Small intestine (tissue), 16 donors: ENCODE measurements at places on chromosomes 16 and 17.
A peak's percentile ranks its signal among the peaks of the same experiment; 100 is the strongest.

DNA sequence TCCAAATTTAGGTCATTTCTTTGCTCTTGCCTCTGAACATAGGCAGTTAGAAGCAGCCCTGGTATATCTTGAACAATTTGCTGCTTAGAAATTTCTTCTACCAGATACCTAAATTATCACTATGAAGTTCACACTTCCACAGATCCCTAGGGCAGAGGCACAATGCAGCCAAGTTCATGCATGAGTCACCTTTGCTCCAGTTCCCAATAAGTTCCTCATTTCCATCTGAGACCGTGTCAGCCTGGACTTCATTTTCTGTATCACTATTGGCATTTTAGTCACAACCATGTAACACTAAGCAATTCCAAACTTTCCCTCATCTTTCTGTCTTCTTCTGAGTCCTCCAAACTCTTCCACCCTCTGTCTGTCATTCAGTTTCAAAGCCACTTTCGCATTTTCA, 45.0 kb downstream of the KCNJ16 start:
- DNase-seq = peak; percentile 18

DNA sequence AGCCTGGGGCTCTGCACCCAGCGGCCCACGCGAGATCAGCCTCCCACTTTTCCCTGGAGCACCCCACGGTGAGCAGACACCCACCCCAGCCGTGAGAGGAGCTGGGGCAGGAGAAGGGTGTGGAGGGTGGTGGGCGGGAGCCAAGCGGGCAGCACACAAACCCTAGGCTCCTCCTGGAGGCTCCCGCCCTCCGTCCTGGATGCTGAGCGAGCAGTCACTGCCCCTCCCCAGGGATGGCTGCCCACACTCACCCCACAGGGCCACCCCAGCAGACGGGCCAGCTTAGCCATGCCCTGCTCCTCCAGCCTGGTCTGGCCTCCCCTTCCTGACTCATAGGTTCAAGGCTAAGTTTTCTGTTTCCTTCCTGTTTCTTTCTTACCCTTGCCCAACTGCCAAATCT, 15.7 kb upstream of the ABCC3 start:
- DNase-seq = no peak

GRCh38 chr17:82247182-82247823, 18.5 kb downstream of the SLC16A3 start:
- no peak for DNase-seq

DNA sequence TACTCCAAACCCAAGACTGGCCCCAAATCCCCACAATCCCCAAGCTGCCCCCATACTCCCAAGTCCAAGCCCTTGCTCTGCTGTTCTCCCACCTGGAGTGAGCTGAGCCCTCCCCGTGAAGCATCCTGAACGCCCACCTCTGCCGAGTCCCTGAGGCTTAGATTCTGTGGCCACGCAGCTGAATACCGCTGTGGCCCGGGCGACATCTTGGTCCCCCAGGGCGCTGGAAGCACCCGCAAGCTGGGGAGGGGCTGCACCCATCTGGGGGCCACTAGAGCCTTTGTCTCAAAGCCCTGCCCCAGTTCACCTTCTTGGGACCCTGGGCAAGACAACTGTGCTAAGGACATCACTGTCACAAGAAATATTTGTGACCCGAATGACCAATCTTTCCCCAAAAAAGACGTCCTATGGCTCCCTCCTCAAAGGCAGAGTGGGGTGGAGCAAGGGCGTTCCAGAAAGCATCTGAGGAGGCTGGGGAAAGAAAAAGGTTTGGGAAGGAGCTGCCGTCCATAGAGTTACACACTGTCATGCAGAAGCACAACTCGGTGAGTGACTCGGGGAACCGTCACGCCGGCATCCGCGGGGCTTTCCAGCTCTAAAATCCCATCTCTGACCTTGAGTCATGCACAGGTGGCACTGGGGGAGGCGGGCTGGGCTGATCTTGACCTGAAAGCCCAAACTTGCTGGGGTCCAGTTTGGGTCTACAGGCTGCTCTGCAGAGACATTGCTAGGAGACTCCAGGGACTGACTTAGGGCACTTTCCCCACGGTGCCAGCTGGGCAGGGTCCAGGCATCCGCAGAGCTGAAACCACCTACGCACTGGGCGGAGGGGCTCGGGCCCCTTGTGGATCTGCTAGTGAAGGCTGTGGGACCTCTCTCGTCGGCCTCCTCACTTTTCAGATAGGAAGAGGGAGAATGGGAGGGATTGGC, 6.6 kb downstream of the PTX4 start:
- no peak for DNase-seq

DNA sequence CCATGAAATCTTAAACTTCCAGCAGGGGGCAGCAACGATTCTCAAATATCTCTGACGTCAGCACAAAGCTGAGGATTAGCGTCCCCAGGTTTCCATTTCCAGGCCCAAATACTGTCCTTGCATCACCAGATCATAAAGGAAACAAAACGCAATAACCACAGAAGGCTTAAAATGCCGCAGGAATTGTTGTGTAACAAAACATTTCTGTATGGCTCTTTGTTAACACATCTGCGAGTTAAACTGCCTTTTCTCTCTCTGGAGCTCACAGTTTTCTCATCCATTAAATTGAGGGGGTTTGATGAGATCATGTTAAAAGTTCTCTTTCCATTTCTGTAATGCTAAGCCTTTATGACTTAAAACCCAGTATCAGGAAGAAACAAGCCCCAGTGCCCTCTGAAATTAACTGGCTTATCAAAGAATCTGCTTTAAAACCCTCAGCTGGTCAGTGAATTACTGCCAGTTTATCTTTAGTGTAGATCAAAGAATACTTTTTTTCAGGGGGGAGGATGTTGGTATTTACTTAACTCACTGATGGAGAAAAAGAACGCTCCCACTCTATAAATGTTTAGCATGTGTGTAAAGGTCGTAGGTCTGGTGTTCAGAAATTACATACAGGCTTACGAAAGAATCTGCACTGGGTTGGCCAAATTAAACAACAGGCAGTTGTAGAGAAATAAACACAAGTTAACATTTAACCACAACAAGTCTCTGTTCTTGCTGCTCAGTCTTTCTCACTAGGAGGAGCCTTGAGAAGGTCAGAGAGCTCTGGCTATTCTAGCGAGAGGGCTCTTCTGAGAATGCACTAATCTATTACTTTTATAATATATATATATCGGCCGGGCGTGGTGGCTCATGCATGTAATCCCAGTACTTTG, 10.6 kb upstream of the TERF2 start:
- DNase-seq = peak; percentile 93

DNA sequence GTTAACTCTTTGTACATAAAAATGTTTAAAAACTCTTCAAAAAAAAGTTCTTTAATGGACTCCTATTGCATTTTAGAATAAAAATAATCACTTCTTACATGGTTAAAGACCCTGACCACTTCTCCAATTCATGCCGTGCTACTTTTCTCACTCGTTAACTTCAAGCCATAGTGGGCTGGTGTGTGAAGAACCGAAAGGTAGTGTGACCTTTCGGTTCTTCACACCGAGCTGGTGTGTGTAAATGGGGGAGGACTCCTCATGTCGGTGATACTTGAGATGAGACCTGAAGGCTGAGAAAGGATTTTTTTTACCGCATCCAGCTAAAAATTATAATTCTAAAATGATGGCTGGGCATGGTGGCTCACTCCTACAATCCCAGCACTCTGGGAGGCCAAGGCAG, 22.1 kb downstream of the RFFL start:
- no peak for DNase-seq

- DNase-seq = peak; percentile 71
Measured at GRCh38 chr16:1884155-1884760, 12.3 kb upstream of the MEIOB start.

GRCh38 chr16:66886321-66886720, 6.0 kb downstream of the PDP2 start:
- DNase-seq = no peak

DNA sequence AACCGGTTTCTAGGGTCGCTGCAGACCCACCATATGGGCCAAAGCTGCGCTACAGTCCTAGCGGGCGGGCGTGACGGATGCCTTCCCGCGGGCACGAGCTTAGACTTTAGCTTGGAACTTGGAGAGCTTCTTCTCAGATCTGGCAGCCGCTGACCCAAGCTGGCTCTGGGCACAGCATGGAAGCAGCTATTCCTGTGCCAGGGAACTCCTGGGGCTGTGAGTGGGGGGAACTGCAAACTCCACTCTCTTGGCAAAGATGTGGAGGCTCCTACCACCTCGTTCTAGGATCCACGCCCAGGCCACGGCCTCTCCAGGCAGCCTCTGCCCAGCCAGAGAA, 8.8 kb downstream of the FAAP100 start:
- DNase-seq = no peak

DNA sequence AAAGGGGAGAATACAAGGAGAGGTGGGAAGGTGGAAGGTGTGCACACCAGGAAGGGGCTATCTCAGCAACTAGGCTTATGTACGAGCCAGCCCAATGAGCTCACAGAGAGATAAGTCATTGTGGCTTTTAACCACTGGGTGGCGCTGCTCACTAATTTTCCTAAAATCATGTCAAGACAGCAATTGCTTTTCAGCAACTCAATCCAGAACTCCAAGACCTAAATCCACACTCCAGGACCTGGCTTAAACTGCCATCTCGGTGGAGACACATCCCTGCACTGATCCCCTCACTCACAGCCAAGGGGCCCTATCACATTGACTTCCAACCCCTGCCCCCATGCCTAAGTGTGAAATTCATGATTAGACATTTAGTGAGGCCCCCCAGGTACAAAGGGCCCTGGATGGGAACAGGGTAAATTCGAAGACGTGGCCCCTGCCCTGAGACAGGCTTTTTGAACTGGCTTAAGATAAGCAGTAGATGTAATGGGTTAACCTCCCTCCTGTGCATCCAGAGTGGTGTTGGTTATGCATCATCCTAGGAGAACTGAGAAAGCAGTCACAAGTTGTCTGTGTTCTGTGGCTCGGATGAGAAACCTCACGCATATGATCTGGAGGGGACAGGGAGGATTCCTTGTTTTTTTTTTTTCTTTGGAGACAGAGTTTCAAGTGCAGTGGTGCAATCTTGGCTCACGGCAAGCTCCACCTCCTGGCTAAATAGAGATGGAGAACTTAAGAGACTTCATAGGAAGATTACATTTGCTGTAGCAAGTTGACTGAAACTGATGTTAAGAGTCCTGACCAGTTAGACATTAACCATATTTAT, 11.5 kb downstream of the CCL16 start:
- peak; percentile 86 for DNase-seq

DNA sequence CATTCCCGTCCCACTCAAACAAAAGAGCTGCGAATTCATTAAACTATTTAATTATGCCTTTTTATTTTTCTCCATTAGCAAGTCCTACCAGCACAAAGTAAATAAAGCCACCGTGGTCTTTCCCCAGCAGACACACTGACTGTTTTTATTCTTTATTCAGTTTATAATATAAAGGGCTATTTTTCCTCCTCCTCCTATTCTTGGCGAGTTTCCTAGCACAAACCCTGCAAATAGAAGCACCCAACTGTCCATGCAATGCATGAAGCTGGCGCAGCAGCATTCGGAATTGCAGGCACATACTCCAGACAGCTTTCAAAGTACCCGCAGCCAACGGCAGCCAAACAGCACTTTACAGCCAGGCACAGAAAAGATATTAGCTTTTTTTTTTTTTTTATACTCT, 583.4 kb upstream of the PSMD7 start:
- no peak for DNase-seq

- no peak for DNase-seq
Measured at GRCh38 chr16:55643161-55643970, 12.4 kb upstream of the SLC6A2 start.

DNA sequence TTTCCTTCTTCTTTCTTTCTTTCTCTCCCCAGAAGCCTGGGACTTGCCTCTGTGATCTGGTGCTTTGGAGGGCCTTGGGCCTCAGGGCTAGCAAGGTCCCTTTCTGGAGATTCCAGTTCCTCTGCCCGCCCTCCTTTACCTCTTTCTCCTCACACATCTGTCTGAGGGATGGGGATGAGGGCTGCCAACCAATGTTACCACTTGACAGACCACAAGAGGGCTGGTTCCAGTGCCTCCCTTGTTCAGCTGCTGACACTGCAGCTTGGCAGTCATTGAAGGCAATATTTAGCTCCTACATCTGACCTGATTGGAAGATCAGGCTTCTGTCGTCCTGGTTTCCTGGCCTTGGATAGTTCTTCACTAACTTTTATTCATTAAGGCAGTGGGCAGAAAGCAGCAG, 3.6 kb upstream of the ZNF652 start:
- peak; percentile 23 for DNase-seq

DNA sequence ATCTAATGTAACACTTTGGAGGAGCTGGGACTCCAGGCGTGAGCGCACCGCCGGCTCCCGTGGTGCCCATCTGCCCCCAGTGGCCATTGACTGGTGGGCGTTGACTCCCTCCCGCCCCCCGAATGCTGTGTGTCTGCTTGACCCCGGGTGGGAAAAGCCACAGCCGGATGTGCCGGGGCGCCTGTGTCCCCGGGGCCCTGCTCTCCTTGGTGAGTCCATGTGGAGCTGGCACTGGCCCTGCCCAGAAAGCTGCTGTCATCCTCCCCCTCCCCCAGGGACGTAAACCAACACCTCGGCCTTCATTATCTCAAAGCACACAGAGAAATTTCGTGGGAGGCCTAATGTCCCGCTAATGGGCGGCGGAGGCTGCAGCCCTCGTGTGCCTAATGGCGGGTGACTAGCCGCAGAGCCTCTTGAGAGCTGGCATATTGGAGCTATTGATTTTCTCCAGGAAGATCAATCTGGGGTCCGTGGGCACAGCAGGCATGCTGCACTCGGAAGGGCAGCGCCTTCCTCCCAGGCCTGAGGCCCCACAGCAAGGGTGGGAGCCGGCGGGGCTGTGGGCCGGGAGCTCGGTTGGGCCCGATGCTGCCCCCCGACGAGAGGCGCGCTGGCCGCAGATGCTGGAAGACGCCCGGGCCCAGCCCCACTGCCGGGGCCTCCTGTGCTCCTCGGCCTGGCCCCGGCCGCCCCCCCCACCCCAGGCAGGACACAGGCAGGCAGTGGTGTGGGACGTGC, 4.0 kb upstream of the PERCC1 start:
- DNase-seq = no peak

- peak; percentile 40 for DNase-seq
Measured at GRCh38 chr17:27282054-27282551, 11.8 kb upstream of the WSB1 start.

GRCh38 chr17:76426853-76427252, 26.1 kb downstream of the UBE2O start:
- DNase-seq = no peak

DNA sequence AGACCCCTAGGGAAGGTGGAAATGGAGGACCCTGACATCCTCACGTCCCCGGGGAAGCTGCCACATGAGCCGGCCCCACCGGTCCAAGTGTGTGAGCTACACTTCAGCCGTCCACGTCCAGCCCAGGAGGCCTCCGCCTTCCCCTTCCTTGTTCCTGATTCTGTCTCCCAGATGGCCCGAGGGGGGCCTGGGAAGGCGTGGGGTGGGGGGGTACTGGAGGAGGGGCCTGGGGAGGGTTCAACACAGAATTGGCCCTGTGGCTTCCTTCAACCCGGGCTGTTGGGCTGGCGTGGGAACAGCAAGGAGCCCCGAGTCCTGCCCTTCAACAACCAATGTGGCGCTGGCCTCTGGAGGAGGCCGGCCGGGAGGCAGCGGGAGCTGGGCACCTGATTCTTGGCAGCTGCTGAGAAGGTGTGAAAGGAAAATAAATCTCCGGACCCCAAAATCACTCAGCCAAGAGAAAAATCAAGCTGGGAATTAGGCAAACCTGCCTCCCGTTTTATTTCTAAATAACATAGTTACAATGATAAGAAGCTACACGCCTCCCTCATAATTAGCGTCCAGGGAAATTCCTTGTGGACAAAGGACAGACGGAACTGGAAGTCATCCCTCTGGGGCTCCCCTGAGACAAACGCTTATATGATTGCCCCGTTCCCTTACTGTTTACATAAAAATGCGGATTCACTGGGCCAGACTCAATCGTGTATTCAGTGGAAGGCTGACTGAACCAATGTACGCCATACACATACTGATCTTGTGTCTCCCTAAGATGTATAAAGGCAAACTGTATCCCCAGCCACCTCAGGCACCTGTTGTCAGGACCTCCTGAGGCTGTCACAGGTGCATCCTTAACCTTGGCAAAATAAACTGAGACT, 1.8 kb upstream of the APRT start:
- no peak for DNase-seq
